ENCODE measurements at places on chromosomes 2 and 18. TPM values are rescaled to one million over a fixed set of nuclear protein-coding genes. Genes with fewer than 3 reads are reported as not detected.

SKOR2 gene
- total RNA-seq = 0.14 TPM

TMEM182 gene
- total RNA-seq = 9.3 TPM

IL1B gene
- total RNA-seq = 1.2 TPM

PAIP2B gene
- total RNA-seq = 16.9 TPM

MYCN gene
- total RNA-seq = not detected

PIEZO2 gene
- total RNA-seq = 2.4 TPM

MPHOSPH10 gene
- total RNA-seq = 35.1 TPM

POTEI gene
- total RNA-seq = 0.96 TPM

AOX1 gene
- 3.5 TPM for total RNA-seq

GFPT1 gene
- total RNA-seq = 43.0 TPM

CFAP221 gene
- not detected for total RNA-seq

IL1R1 gene
- 5.7 TPM for total RNA-seq

GRB14 gene
- 0.42 TPM for total RNA-seq

REEP1 gene
- 4.7 TPM for total RNA-seq

CRYGD gene
- total RNA-seq = not detected

NIF3L1 gene
- 24.6 TPM for total RNA-seq

RESP18 gene
- not detected for total RNA-seq

LOXL3 gene
- total RNA-seq = 8.8 TPM

SIX2 gene
- total RNA-seq = 1.9 TPM

GPR45 gene
- total RNA-seq = 0.69 TPM

CHN1 gene
- 138 TPM for total RNA-seq

SERPINB7 gene
- not detected for total RNA-seq

C1QL2 gene
- not detected for total RNA-seq

FASTKD2 gene
- 37.3 TPM for total RNA-seq

FBLN7 gene
- 5.0 TPM for total RNA-seq

BBS5 gene
- total RNA-seq = 7.2 TPM

SLC9A4 gene
- total RNA-seq = 2.9 TPM

MRPS5 gene
- 41.9 TPM for total RNA-seq

PTPN18 gene
- 26.9 TPM for total RNA-seq

NAT8 gene
- 0.43 TPM for total RNA-seq

CCDC85A gene
- 1.7 TPM for total RNA-seq

All from motor neuron (in vitro differentiated cells).